Osteoblast (primary cell): ENCODE measurements at places on chromosomes 5 and 9. TPM values are rescaled to one million over a fixed set of nuclear protein-coding genes. Genes with fewer than 3 reads are reported as not detected.
A peak's percentile ranks its signal among the peaks of the same experiment; 100 is the strongest.

Gene STPG3
- 0.36 TPM in 1 of 2 replicates, not detected in the other for total RNA-seq

Gene PPP2R2B
- total RNA-seq: under 0.01 TPM in 1 of 2 replicates, not detected in the other

Gene PCDHA11
- 0.29 and 0.36 TPM in 2 replicates for total RNA-seq

Gene SOHLH1
- total RNA-seq: not detected in 2 replicates

Gene SLC25A46
- total RNA-seq: 98.1 and 100 TPM in 2 replicates

Gene PCDHGA6
- 5.0 and 5.1 TPM in 2 replicates for total RNA-seq

Gene RAD23B
- total RNA-seq: 148 and 157 TPM in 2 replicates

Gene SVEP1
- total RNA-seq: 37.6 and 43.0 TPM in 2 replicates

Gene BTNL3
- total RNA-seq: not detected in 2 replicates

Gene IGIP
- total RNA-seq: 10.5 and 13.0 TPM in 2 replicates

Gene CCL19
- not detected in 2 replicates for total RNA-seq

- H3K4me3 ChIP-seq: no peak overlapping the region
- H3K27ac ChIP-seq: no peak overlapping the region
- no peaks in the 10 kb centered on the region for H3K36me3 ChIP-seq
- peak; percentile 52 for DNase-seq
- no peaks in the 10 kb centered on the region for H3K27me3 ChIP-seq
Observed at GRCh38 chr5:68021227-68021626, 194.3 kb upstream of the PIK3R1 start.

DNA sequence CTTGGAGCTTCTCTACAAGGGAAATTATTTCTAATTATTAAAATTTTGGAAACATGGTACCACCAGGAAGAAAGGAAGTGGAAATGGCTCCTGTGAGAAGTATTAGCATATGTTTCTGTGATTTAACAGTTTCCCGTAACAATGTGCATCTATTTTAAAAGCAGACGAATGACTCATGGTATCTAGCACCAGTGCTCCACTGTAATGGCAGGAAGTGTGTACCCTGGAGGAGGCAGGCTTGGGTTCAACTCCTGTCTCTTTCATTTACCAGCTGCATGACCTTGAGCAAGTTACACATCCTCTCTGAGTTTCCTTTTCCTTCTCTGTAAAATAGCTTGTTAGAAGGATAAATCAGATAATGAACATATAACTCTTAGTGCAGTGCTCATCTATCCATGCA lies 41.0 kb upstream of the ANGPTL2 start:
- H3K4me3 ChIP-seq: no peak overlapping the region
- H3K27ac ChIP-seq: peak overlapping the region; percentile 4
- H3K36me3 ChIP-seq: no peaks in the 10 kb centered on the region
- peak; percentile 88 for DNase-seq
- H3K4me1 ChIP-seq: peaks cover 29% of the 10 kb centered on the region
- H3K27me3 ChIP-seq: no peaks in the 10 kb centered on the region

DNA sequence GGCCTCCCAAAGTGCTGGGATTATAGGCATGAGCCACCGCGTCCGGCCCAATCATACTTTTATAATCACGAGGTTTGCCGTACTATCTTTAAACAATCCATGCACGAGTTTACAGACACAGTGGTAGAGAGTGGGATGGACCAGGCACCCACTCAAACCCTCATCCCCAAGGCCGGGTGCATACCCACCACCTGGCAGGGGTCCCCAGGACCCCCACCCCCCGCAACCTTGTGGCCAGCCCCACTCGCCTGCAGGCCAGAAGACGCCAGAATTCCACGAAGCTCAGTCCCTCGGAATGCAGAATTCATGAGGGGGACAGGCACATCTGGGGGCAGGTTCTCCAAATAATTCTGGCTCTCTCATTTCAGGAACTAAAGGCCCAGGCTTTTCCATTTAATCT lies 17.1 kb downstream of the NACC2 start:
- no peaks in the 10 kb centered on the region for H3K27me3 ChIP-seq
- DNase-seq: peak; percentile 2
- no peak overlapping the region for H3K27ac ChIP-seq
- H3K36me3 ChIP-seq: peaks cover 4% of the 10 kb centered on the region
- H3K4me1 ChIP-seq: no peaks in the 10 kb centered on the region

GRCh38 chr5:91382530-91383026 lies 539 bp downstream of the ARRDC3 start:
- peaks cover 24% of the 10 kb centered on the region for H3K4me1 ChIP-seq
- peaks cover 13% of the 10 kb centered on the region for H3K36me3 ChIP-seq
- DNase-seq: peak; percentile 68
- H3K27ac ChIP-seq: peak overlapping the region; percentile 100

GRCh38 chr5:96315431-96315830 lies 117.6 kb downstream of the PCSK1 start:
- DNase-seq: no peak
- peaks cover 13% of the 10 kb centered on the region for H3K4me1 ChIP-seq
- H3K4me3 ChIP-seq: no peak overlapping the region
- no peak overlapping the region for H3K27ac ChIP-seq
- H3K27me3 ChIP-seq: no peaks in the 10 kb centered on the region
- no peaks in the 10 kb centered on the region for H3K36me3 ChIP-seq

- no peak overlapping the region for H3K4me3 ChIP-seq
- peaks cover 7% of the 10 kb centered on the region for H3K4me1 ChIP-seq
- no peaks in the 10 kb centered on the region for H3K27me3 ChIP-seq
- no peaks in the 10 kb centered on the region for H3K36me3 ChIP-seq
- DNase-seq: peak; percentile 44
Observed at GRCh38 chr5:147098233-147098790, 136.5 kb upstream of the STK32A start.

GRCh38 chr5:21701317-21701716 lies 1151.8 kb downstream of the CDH12 start:
- no peak overlapping the region for H3K27ac ChIP-seq
- no peak for DNase-seq
- H3K27me3 ChIP-seq: no peaks in the 10 kb centered on the region
- H3K4me3 ChIP-seq: no peak overlapping the region
- no peaks in the 10 kb centered on the region for H3K4me1 ChIP-seq

- peaks cover 14% of the 10 kb centered on the region for H3K4me1 ChIP-seq
- H3K27me3 ChIP-seq: peaks cover 11% of the 10 kb centered on the region
- H3K27ac ChIP-seq: no peak overlapping the region
- DNase-seq: no peak
Observed at GRCh38 chr5:151006704-151007334, 13.6 kb upstream of the GPX3 start.

DNA sequence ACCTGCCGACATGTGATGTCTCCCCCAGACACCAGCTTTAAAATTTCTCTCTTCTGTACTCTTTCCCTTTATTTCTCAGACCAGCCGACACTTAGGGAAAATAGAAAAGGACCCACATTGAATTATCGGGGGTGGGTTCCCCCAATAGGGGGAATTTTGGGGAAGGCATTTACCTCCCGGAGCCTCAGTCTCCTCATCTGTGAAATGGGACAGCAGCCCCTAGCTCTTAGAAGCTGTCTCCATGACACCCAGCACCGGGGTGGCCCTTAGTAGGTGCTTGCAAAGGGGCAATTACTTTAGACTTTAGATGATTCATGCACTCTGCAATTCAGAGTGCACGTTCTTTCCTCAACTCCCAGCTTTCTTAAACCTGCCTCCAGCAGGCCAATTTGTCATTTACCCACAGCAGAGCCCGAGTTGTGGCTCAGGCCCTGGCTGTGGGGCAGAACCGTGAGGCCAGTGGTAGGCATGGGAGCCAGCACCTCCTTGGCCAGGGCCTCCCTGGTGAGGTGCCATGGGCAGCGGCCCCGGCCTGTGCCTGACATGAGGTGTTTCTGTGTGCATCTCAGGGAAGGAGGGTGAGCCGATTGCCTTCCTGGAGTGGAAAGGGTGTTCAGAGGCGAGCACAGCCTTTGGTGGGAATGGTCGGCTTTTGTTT lies 51.7 kb downstream of the SH3PXD2B start:
- peaks cover 32% of the 10 kb centered on the region for H3K36me3 ChIP-seq
- no peaks in the 10 kb centered on the region for H3K27me3 ChIP-seq
- no peak for DNase-seq
- peaks cover 37% of the 10 kb centered on the region for H3K4me1 ChIP-seq
- H3K4me3 ChIP-seq: no peak overlapping the region
- H3K27ac ChIP-seq: peak overlapping the region; percentile 84

GRCh38 chr9:106441283-106441682 lies 421.7 kb upstream of the ZNF462 start:
- H3K4me3 ChIP-seq: no peak overlapping the region
- no peak overlapping the region for H3K27ac ChIP-seq
- no peaks in the 10 kb centered on the region for H3K36me3 ChIP-seq
- no peaks in the 10 kb centered on the region for H3K27me3 ChIP-seq

- no peaks in the 10 kb centered on the region for H3K36me3 ChIP-seq
- peaks cover 5% of the 10 kb centered on the region for H3K27me3 ChIP-seq
- H3K27ac ChIP-seq: no peak within 1 kb of the TSS
- H3K4me3 ChIP-seq: no peak within 1 kb of the TSS
- DNase-seq: peak; percentile 68
Observed at GRCh38 chr5:850511-851006, at the start of gene ZDHHC11. TSS of gene ZDHHC11 (minus strand) at chr5:850986. CDS start at chr5:850602, 384 bp downstream.

DNA sequence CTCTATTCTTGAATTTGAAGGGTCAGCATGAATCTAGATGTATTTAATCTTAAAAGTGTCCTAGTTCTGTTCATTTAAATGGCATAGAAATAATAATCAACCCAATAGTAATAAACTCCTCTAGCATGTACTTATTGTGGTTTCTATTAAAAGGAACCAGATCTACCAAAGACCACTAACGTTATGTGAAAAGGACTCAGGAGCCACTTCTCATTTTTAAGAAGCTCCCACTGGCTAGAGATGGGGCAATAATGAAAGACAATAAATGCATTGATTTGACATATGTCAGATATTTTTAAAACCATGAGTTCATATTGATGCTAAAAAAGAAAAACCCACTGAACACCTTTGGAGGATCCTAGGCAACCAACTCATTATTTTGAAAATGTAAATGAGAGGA lies 191.9 kb downstream of the ATP10B start:
- H3K4me1 ChIP-seq: no peaks in the 10 kb centered on the region
- H3K27ac ChIP-seq: no peak overlapping the region
- no peaks in the 10 kb centered on the region for H3K27me3 ChIP-seq
- DNase-seq: no peak
- no peak overlapping the region for H3K4me3 ChIP-seq
- no peaks in the 10 kb centered on the region for H3K36me3 ChIP-seq

- no peaks in the 10 kb centered on the region for H3K4me1 ChIP-seq
- H3K36me3 ChIP-seq: no peaks in the 10 kb centered on the region
- DNase-seq: no peak
- H3K27me3 ChIP-seq: no peaks in the 10 kb centered on the region
Observed at GRCh38 chr5:2505217-2505616, 246.3 kb downstream of the IRX2 start.

GRCh38 chr9:37967014-37967760 lies 63.3 kb upstream of the SLC25A51 start:
- no peaks in the 10 kb centered on the region for H3K36me3 ChIP-seq
- no peaks in the 10 kb centered on the region for H3K27me3 ChIP-seq
- no peak for DNase-seq
- H3K4me3 ChIP-seq: no peak overlapping the region

GRCh38 chr9:128895556-128895955 lies 13.6 kb downstream of the LRRC8A start:
- DNase-seq: peak; percentile 27
- no peaks in the 10 kb centered on the region for H3K27me3 ChIP-seq
- H3K4me3 ChIP-seq: no peak overlapping the region
- H3K4me1 ChIP-seq: peaks cover 28% of the 10 kb centered on the region

GRCh38 chr9:123616707-123617106 lies 260.7 kb downstream of the CRB2 start:
- no peaks in the 10 kb centered on the region for H3K36me3 ChIP-seq
- H3K27ac ChIP-seq: no peak overlapping the region
- no peak for DNase-seq
- H3K27me3 ChIP-seq: no peaks in the 10 kb centered on the region
- H3K4me1 ChIP-seq: no peaks in the 10 kb centered on the region
- H3K4me3 ChIP-seq: no peak overlapping the region

- DNase-seq: no peak
- H3K4me3 ChIP-seq: no peak overlapping the region
- H3K4me1 ChIP-seq: no peaks in the 10 kb centered on the region
- no peak overlapping the region for H3K27ac ChIP-seq
- H3K36me3 ChIP-seq: no peaks in the 10 kb centered on the region
Observed at GRCh38 chr5:31863991-31864411, 225.1 kb downstream of the PDZD2 start.

DNA sequence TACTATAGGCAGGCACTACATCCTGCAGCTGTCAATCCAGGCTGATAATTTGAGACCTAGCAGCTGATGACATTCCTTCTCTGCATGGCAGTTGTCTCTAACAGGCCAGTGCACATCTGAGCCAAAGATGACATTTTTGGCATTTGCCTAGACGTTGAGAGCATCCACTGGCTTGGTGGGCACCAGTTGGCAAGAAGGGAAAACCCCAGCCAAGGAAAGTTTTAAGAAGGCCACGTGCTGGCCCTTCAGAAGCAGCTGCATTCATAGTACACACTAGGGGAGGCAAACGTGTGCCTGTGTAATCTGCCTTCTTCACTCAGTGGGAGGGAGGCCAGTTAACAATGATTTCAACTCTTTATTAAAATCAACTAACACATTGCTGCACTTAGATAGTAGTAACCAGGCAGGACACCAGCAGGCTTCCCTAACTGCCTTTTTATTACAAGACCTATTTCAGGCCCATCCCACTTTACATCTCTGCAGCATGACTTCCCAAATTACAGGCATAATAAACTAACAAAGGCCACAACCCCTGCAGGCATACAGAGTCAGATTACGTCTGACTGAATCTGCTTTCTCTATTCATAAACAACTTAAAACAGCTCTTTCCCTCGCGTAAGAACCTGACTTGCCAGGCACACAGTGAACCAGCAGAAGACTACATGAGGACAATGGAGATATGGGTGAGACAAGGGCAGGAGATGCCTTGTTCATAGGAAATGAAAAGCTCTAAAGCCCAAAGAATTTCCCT lies 576.3 kb downstream of the PDE4D start:
- no peak overlapping the region for H3K27ac ChIP-seq
- no peaks in the 10 kb centered on the region for H3K36me3 ChIP-seq
- no peak for DNase-seq
- H3K27me3 ChIP-seq: no peaks in the 10 kb centered on the region
- H3K4me1 ChIP-seq: no peaks in the 10 kb centered on the region

DNA sequence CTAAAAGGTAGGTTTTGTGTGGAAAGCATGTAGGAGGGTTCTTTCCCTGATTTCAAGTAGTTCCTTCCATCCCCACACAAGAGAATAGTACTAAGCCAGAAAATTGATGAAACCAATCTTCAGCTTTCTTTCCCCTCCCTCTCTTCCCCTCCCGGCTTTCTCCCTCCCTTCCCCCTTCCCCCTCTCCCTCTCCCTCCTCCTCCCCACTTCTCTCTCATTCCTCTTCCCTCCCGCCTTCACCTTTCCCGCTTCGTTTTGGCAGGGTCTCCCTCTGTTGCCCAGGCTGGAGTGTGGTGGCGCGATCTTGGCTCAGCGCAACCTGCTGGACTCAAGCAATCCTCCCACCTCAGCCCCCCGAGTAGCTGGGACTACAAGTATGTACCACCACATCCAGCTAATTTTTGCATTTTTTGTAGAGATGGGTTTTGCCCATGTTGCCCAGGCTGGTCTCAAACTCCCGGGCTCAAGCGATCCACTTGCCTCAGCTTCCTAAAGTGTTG lies 85.8 kb downstream of the ZCCHC7 start:
- H3K27me3 ChIP-seq: no peaks in the 10 kb centered on the region
- H3K4me3 ChIP-seq: no peak overlapping the region
- no peak overlapping the region for H3K27ac ChIP-seq
- H3K36me3 ChIP-seq: peaks cover 12% of the 10 kb centered on the region

DNA sequence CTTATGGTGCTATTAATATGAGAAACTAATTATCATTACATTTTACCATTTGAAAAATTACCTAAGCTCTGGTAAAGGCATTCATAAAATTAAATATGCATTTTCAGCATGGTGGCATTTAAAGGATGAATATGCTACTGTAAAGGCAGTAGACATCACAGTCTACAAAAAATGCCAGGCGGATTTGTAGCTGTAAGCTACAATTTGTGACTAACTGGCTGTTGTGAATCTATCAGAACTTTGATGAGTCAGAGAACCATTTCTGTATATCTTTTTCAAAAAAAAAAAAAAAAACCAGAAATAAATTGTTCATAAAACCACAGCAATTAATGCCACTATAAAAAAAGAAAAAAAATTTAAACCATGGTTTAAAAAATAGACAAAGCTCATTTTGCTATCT lies 186.3 kb downstream of the NFIB start:
- H3K4me3 ChIP-seq: no peak overlapping the region
- H3K27me3 ChIP-seq: no peaks in the 10 kb centered on the region
